GM13976 (cell line): ENCODE measurements at places on chromosomes 11 and 22.

- DNase-seq = no peak
These were observed 101.6 kb downstream of the CSNK2A3 start for GRCh38 chr11:11251394-11251970.

DNA sequence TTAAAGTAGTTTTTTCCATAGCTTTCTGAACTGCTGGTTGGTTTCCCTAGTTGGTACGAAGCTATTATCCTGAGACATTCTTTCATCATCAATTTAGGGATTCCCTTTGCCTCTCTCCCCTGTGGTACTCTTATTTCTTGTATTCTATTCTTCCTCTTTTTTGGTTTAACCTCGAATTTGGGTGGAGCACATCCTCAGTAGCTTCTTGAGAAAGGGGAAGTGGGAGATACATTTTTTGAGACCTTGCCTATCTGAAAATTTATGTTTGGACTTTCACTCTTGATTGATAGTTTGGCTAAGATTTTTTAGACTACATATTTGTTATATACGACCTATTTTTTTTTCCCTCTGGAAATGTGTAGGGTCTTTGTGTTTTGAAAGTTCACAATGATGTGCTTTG lies 121.7 kb upstream of the ZBED5 start:
- DNase-seq = no peak

DNA sequence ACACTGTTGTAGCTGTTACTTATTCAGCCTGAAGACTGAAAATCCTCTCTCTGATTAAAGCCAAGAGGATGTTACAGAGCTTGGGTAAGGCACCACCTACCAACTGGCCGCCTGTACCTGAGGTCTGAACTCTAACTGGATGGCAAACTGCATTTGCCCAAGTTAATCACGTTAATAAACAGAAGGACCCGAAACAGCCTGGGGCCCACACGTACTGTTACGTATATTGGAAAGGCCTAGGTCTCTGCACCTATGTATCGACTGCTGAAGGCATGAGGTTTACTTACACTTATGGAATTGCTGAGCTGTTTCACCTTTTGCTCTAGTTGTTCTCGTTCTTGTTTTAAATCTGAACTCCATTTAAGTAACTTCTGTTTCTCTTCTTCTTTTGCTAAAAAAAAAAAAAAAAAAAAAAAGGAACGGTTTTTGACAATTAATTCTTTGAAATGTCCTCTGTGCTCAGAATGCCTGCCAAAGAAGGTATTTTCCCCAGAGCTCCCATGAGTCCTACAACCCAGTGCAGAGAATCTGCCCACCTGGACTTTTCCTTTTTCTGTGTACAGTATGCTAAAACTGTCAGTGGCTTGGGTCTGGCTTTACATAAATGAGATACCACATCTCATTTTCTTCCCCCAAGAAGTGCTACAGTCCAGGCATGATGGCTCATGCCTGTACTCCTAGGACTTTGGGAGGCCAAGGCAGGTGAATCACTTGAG lies 13.1 kb downstream of the LARGE2 start:
- no peak for DNase-seq

GRCh38 chr11:118785362-118785761 lies 5.6 kb downstream of the DDX6 start:
- DNase-seq = no peak

- no peak for DNase-seq
These were observed 36.3 kb downstream of the PPP2R1B start for GRCh38 chr11:111729831-111730311.

GRCh38 chr11:72552399-72552910 lies 118.1 kb upstream of the CLPB start:
- no peak for DNase-seq

DNA sequence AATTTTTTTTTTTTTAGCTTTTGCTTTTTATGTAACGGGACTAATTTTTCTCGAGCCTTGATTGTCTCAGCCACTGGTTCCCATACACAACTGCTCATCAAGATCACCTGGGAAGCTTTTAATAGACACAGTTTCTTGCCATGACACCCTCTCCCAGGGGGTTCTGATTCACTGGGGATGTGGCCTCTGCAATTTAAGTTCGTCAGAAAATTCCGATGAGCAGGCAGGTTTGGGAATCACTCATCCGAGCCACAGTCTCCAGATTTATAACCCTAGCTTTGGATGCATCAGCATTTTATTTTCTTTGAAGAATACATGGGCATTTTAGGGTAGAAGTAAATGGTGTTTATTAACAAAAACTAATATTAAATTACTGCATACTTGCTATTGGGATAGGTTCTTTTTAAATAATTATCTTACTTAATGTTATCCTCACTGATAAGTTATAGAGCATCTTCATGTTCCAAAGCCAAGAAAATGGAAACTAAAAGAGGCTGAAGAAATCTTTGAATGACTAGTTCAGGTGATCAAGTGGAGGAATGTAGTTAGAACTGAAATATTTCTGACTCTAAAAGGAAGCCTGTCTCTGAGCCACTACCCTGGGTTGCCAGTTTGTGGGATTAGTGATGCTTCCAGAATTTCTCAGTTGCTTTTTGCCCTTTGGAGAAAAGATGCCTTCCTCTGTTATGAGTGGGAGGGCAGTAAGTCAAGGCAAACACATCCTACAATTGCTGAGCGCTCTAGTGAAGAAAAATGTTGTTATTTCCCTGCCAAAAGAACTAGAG lies 319.0 kb downstream of the DDX10 start:
- no peak for DNase-seq

DNA sequence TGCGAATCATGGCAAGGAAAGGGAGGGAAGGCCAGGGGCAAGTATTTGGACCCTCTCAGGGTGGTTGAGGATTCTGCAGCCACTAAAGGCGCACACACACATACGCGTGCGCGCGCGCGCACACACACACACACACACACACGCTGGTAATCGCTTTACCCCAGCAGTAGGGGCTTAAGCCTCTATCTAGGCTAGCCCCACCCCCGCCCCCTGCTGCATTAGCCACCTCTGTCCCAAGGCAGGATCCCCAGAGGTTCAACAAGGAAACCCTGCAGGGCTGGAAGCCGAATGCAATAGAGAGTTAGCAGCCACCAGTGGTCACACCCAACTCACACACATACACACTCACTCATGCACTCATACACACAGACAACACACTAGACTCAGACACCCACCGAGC lies 28.6 kb upstream of the ELFN2 start:
- no peak for DNase-seq

GRCh38 chr11:69721106-69721505 lies 17.3 kb upstream of the FGF19 start:
- no peak for DNase-seq

DNA sequence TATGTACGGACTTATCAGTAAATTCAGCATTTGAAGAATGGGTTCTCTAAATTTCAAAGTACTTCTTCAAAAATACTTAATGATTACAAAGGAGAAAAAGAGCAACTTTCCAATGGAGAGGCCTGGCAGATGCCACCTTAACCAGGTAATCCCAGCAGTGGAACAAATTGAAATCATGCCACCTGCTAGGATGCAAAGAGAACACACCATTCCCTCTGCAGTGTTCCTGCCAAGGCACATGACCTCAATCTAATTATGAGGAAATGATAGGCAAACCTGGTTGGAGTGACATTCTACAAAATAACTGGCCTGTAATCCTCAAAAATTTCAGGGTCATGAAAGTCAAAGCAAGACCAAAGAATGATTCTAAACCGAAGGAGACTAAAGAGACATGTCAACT lies 21.5 kb downstream of the TNRC6B start:
- no peak for DNase-seq

- no peak for DNase-seq
These were observed 62.7 kb downstream of the CSTPP1 start for GRCh38 chr11:46999217-46999616.

- no peak for DNase-seq
These were observed 1.5 kb downstream of the TCF20 start for GRCh38 chr22:42268852-42269410.
